Cortex of kidney (tissue), 1 donor: ENCODE measurements at places on chromosomes 6 and 20.

DNA sequence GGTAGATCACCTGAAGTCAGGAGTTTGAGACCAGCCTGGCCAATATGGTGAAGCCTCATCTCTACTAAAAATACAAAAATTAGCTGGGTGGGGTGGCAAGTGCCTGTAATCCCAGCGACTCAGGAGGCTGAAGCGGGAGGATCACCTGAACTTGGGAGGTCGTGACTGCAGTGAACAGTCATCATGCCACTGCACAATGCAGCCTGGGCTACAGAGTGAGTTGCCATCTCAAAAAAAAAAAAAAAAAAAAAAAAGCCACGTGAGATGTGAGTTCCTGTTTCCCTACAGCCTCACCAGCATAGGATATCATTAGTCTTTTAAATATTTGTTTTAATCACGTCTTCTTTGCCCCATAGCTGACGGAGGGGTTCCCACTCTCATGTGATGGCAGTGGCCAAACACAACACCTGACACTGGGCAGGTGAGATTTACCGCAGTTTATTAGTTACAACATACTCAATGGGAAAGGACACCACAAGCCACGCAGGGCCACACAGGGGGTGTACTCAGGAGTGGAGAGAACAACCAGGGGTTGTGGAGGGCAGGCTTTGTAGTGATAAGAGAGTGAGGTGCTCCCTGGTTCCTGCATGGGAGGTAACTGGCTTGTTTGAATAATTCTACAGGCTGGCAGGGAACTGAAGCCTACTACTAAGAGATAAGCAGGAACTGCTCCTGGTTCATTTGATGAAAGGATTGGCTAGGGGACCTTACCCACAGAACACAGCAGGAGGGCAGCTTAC, 4.6 kb upstream of the LZTS3 start:
- no peak for DNase-seq

DNA sequence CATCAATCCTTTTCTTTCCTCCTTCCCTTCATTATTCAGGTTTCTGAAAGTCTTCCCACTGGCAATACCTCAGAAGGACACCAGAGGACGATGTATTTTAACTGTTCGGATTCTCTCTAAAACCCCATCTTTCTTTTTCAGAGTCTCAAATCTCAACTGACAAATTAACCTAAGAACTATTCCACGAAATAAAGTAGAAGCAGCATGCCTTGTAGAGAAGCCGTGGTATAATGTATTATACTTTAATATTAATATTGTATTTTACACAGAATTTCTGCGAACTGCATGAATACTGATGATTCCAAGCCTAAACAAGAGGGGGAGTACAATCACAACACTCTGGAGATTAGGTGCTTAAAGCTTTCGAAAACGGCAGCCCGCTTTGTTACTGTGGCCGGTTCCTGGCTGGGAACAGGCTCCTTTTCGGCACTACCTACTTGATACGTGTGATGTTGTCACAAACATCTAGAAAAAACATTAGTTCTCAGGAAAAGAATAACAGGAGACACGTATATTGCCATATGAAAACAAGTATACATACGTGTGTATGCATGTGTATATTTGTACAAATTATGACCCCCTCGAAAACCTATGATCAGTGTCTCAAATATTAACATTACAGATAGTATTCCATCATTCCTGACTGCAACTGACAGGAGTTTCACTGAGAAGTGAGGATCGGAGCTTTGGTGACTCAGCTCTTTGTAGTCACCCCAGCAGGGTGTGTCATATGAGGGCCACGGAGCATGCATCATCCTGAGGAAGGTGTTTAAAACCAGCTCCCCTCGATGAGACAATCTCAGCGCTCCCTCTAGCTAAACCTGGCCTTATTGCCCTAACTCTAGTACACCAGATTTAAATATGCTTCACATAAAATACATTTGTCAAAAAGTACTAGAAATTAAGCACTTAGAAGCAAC, 319.7 kb upstream of the TCF21 start:
- no peak for DNase-seq

DNA sequence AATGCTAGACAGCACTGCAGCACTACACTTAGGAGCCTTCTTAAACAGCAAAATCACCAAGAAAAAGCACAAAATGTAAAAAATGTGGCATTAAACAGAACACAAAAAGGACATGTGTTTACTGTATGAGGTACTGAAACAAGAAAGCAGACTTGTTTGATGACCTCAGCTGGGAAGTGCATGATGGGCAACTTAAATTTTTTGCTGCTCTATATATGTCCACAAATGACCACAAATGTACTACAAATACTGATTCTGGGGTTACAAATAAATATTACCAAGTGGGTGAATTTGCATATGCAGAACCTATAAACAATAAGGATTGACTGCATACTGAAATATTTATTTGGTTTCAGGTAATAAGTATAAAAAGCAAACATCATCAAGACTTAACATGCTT, 13.1 kb downstream of the RAB23 start:
- DNase-seq: no peak

- DNase-seq: no peak
Observed at GRCh38 chr6:133973109-133973971, 20.3 kb downstream of the TBPL1 start.

- no peak for DNase-seq
Observed at GRCh38 chr6:119686644-119687043, 337.1 kb upstream of the MAN1A1 start.

- no peak for DNase-seq
Observed at GRCh38 chr20:64047046-64047389, 2.4 kb downstream of the SOX18 start.

- no peak for DNase-seq
Observed at GRCh38 chr20:33875055-33875454, 63.9 kb downstream of the CHMP4B start.

DNA sequence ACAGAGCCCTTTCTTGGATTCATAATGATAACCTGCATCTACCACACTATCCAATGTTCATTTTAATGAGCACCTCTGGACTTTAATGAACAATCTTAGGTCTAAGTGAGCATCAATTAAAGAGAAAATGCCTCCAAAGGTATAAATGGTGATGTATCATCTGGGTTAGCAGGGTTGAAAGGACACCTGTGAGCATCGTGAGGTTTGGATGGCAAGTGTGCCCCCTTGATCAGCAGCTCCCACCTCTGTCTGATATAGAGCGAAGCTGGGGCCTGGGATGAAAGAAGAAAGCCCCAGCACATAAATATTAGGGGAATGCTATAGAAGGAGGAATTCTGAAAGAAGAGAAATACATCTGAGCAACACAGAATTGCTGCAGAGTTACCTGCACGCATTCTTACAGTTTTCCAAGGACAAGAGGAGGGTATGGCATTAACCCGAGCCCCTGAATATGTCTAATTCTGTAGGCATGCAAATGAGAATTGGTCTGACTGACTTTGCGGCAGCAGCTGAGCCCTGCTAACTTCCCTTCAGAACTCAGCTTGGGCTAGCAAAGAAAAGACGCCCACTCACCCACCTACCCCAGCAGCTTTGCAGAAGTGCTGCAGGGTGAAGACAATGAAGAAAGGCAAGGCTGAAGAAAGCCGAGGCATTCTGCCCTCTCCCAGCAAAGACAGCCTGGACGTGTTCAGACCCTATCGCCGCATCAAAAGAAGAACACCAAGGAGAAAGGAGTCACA, 136.2 kb downstream of the GMPR start:
- no peak for DNase-seq

DNA sequence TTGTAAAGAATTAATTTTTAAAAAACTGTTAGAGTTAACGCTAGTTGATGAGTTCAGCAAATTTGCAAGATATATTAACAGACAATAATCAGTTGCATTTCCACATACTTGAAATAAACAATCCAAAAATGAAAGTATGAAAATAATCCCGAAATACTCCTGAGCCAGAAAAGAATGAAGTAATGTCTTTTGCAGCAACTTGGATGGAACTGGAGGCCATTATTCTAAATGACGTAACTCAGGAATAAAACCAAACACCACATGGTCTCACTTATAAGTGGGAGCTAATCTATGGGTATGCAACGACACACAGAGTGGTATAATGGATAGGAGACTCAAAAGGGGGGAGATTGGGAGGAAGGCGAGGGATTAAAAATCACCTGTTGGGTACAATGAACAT, 872.9 kb upstream of the GJE1 start:
- no peak for DNase-seq

GRCh38 chr6:36820700-36821580, 18.3 kb downstream of the CPNE5 start:
- no peak for DNase-seq

DNA sequence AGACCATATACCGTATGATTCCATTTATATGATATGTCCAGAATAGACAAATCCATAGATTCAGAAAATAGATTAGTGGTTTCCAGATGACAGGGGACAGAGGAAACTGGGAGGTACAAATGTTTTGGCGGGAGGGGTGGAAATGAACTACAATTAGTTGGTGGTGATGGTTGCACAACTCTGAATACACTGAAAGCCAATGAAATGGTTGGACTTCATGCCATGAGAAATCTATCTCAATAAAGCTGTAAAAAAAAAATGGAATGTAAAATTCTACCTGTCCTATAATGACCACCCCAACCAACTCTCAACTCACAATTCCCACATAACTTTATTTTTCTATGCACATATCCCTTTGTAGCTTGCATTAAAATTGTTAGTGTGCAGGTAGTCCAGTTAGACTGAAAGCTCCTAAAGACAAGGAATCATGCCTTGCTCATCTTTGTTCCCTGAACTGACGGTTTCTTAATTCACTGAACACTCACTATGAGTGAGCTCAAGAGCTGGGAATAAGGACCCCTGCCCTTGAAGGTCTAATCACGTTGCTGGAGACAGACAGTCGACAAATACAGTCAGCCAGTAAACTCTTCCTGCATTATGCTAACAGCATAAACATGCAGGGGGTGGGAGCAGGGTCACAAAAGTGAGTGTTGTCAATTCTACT, 1.4 kb downstream of the DCDC2 start:
- no peak for DNase-seq

DNA sequence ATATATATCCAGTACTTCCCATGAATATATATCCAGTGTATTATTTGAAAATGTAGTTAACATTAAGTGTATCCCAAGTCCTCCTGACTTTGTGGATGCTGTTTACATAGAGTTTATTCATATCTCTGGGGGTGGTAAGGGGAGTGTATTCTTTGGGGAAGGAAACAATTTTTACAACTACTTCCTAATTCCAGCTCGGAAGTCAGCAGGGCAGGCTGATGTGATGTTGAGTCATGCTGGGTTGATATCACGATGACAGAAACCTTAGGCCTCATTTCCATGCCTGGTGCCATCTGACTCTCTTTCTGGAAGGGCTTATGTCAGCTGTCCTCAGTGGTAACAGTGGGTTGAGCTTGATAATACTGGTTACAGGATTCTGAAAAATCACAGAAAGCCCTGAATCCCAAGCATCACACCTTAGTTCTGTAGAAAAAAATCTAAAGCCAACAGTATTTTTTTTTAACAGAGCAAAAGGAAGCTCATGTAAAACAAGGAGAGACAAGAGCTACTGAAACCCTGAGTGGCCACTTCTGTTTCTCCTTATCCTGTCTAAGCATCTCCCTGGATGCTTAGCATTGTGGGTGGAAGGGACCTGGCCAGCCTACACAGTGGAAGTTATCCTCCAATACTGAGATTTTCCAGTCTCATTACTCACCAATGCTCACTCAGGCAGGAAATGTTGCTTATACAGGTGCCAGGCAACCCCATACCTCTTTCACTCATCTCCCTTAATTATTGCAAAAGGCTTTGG, 75.2 kb upstream of the IYD start:
- DNase-seq: no peak

DNA sequence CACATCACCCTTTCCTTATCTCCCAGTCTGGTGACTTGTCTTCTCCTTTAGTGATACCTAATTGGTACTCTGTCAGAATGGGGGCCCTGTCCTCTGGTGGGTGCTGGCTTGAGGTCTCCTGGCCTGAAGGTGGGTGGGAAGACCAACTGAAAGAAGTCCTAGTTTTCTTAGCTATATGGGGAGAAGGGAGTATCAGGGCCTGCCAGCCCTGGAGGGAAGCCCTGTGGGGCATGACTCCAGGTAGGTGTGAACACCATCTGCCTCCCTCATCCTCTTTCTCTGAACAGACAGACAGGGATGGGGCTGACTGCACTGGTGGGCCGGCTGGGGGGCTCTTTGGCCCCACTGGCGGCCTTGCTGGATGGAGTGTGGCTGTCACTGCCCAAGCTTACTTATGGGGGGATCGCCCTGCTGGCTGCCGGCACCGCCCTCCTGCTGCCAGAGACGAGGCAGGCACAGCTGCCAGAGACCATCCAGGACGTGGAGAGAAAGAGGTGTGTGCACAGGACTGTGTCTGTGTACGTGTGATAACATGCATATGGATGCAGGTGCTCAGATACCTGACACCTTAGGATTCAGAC, 4.8 kb downstream of the CRIP3 start:
- DNase-seq: no peak

- no peak for DNase-seq
Observed at GRCh38 chr6:156687789-156688619, 89.2 kb upstream of the ARID1B start.

DNA sequence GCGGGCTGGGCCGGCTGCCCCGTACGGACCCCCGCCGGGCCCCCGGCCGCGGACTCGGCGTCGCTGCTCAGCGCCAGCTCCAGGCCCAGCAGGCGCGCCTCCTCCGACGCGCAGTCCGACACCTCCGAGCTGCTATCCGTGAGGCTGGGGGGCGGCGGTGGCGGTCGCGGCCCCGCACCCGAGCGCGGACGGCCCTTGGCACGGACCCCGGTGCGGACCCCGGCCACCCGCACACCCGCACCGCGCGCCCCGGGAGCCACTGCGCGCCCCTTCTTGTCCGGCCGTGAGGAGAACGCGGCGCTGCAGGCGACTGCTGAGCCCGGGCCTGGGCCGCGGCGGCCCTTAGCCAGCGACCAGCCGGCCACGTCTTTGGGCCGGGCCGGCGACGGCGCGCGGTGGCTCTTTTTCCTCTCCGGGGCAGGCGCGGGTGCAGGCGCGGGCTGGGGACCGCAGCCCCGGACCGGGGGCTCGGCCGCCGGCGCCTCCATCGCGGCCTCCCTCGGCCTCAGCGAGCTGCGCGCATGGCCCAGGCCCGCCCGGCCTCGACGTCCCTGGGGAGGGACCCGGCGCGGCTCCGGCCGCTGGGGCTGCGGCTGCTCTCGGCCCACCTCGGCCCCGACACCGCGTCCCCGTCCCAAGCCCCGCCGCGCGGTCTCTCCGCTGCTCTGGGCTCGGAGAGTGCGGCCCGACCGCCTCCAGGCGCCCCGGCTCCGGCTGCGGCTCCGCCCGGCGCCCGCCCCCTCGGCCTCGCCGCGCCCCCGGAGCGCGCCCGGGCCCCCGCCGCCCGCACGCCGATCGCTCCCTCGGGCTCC, 12.9 kb upstream of the TLDC2 start:
- DNase-seq: no peak

- DNase-seq: no peak
Observed at GRCh38 chr6:14550822-14551221, 433.2 kb downstream of the CD83 start.

- no peak for DNase-seq
Observed at GRCh38 chr6:159065759-159066329, 21.1 kb upstream of the TAGAP start.

GRCh38 chr6:30880698-30881252, 3.5 kb upstream of the DDR1 start:
- DNase-seq: no peak
